ENCODE measurements at places on chromosomes 12 and 14.

GRCh38 chr12:58563621-58564020 lies 356.7 kb downstream of the LRIG3 start:
- no peak for DNase-seq

- DNase-seq, result no peak
Measured at GRCh38 chr12:3081886-3082285, 4.7 kb downstream of the TSPAN9 start.

DNA sequence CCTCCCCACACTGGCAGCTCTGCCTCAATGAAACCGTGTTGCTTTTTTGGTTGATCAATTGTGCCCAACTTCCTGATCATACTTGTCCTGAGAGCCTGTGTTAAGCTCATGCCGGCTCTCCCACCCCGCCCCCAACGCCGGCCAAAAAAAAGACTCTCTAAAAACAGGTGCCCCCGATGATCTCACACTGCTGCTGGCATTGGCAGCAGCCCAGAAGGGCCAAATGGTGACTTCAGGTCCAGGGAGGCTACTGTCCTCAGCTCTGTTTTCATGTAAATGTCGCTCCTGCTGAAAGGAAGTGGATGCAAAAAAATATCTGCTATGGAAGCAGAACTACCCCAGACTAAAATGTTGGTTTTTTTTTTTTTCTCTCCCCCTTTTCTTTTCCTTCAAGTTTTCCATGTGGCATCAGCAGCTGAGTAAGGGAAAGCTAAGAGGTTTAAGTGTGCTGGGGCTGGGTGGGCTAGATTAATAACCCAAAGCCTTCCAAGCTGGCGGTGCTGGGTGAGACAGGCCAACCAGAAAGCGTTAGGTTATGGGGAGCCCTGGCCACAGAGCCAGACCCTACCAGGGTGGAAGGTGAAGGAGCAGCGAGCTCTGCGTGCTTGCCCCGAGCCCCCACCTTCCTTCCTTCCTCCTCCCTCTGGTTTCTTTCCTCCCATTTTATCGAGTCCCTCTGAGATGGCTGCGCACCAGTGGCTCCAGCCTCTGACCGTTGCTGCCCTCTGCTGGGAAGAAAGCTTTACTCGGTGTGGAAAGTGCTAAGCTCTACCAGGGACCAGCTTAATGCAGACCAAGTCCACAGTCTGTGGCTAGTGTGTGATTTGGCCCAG lies 396.1 kb downstream of the NRXN3 start:
- DNase-seq, result no peak

DNA sequence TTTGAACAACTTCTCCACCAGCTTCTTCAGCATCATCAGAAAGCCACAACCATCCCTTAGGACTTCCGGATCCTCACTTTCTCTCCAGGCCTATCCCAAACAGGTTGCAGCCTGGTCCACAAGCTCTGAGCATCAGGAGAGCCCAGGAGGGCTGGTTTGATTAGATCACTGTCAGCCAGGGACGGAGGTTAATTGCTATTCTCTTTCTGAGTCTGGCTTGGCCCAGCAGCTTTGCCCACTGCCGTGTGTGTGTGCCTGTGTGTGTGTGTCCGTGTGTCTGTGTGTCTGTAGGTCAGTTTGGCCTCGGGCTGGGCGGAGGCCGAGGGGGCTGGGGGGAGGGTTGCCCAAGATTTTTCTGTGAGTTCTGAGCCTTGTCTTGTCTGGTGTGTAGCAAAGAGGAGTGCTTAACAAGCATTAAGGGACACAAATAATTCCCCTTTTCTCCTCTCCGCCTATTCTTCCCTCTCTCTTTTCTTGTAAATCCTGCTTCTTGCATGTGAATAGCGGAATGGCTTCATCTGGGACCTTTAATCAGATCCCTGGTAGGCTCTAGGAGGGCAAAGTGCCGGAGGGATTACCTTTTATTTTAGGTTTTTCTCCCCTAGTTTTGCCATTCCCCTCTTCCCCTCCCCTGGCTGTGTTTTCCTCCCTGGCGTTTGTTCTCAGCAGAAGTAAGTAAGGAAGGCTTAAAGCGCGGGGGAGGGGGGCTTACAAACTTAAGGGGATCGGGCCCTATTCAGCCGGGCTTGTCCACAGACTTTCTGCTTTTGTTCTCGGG lies 138.2 kb upstream of the LHX5 start:
- no peak for DNase-seq

GRCh38 chr14:39492267-39492666 lies 60.0 kb upstream of the FBXO33 start:
- no peak for DNase-seq

DNA sequence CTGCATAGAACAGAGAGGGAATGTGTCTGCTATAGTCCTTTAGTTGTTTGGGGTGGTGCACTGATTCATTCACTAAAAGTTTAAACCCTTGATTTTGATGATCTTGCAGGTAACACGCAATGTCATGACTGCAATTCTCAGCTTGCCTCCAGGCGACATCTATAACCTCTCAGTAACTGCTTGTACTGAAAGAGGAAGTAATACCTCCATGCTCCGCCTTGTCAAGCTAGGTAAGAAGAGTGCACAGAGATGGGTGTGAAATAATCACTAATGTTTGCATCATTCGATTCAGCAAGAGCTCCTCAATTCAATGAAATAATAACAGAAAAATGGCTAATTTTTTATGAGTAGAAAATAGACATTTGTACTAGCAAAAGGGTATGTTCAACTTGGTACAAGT lies 203.7 kb downstream of the PTPRO start:
- DNase-seq, result no peak

DNA sequence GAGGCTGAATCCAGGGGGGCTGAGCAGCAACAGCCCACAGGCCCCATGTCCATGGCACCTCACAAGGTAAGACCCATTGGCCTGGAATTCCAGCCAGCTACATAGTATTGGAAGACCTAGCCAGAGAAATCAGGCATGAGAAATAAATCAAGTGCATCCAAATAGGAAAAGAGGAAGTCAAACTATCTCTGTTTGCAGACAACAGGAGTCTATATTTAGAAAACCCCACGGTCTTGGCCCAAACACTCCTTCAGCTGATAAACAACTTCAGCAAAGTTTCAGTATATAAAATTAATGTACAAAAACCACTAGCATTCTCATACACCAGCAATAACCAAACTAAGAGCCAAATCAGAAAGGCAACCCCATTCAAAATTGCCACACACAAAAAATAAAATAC lies 16.9 kb downstream of the PDE6H start:
- no peak for DNase-seq

- DNase-seq, result no peak
Measured at GRCh38 chr14:97029800-97030199, 232.6 kb downstream of the VRK1 start.

GRCh38 chr14:74459976-74460375 lies 33.1 kb downstream of the NPC2 start:
- no peak for DNase-seq

DNA sequence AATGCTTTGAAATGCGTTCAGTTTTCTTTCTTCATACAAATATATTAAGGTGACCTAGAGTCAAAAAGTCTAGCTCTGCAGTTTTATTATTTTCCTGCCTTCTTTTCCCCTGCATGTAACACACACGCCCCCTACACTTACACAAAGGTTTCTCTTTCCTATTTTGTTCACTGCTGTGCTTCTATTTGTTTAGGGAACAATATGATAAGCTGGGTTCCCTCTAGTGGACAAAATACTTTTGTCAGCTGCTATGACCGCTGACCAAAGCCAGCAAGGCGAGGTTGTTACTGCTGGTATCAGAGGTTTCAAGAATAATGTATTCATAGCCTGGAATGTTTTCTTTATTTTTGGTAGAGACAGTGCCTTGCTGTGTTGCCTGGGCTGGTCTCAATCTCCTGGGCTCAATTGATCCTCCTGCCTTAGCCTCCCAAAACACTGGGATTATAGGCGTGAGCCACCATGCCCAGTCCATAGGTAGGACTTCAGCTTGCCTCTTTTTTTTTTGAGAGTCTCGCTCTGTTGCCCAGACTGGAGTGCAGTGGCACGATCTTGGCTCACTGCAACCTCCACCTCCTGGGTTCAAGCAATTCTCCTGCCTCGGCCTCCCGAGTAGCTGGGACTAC lies 33.4 kb downstream of the FNTB start:
- no peak for DNase-seq

DNA sequence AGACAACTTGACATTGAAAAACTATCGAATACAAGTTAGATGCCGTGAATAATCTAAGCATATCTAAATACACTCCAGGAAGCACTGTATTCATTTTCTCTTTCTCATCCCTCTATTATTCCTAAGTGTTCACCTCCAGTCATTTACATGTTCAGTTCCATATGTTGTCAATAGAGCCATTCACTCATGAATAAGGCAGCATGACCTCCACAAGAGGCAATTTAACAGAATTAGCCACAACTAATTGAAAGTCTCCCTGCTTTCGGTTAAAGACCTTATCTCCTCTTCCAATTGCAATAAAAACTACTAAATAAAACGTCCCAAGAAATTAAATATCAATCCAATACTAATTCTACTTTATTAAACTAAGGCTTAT lies 1.8 kb downstream of the LRIG3 start:
- no peak for DNase-seq

DNA sequence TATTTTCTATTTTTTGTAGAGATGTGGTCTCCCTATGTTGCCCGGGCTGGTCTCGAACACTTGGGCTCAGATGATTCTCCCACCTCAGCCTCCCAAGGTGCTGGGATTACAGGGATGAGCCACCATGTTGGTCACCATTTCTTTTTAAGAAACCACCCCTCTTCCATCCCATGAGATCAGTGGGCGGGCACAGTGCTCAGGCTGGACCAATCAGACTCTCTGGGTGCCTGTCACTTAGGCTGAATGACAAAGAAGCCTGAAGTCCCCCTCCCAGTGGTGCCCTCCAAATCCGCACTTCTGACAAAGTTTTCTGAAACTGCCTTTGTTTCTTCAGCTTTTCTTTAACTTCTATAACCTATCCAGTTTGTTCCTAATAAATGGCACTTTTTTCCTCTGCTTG lies 48.2 kb downstream of the CALM1 start:
- DNase-seq, result no peak

Data from bone marrow (tissue), 2 donors.